NCI-H510A (cell line): ENCODE measurements at places on chromosomes 13 and 19.

DNA sequence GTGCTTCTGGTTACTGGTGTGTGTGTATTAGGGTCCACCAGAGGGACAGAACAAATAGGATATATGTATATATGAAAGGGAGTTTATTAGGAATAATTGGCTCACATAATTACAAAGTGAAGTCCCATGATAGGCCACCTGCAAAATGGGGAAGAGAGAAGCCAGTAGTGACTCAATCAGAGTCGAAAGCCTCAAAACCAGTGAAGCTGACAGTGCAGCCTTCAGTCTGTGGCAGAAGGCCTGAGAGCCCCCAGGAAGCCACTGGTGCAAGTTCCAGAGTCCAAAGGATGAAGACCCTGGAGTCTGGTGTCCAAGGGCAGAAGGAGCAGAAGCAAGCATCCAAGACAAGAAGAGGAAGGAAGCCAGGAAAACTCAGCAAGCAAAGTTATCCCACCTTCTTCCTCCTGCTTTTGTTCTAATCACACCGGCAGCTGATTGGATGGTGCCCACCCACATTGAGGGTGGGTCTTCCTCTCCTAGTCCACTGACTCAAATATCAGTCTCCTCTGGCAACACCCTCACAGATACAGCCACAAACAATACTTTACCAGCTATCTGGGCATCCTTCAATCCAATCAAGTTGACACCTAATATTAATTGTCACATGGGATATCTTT is 21.7 kb upstream of the SCEL start:
- no peak for DNase-seq

GRCh38 chr13:34294483-34295129 is 476.7 kb downstream of the RFC3 start:
- no peak for DNase-seq

- DNase-seq, result no peak
Observed at GRCh38 chr13:21684576-21684975, 13.7 kb downstream of the FGF9 start.

- DNase-seq, result no peak
Observed at GRCh38 chr13:30088312-30088855, 219.0 kb downstream of the KATNAL1 start.

DNA sequence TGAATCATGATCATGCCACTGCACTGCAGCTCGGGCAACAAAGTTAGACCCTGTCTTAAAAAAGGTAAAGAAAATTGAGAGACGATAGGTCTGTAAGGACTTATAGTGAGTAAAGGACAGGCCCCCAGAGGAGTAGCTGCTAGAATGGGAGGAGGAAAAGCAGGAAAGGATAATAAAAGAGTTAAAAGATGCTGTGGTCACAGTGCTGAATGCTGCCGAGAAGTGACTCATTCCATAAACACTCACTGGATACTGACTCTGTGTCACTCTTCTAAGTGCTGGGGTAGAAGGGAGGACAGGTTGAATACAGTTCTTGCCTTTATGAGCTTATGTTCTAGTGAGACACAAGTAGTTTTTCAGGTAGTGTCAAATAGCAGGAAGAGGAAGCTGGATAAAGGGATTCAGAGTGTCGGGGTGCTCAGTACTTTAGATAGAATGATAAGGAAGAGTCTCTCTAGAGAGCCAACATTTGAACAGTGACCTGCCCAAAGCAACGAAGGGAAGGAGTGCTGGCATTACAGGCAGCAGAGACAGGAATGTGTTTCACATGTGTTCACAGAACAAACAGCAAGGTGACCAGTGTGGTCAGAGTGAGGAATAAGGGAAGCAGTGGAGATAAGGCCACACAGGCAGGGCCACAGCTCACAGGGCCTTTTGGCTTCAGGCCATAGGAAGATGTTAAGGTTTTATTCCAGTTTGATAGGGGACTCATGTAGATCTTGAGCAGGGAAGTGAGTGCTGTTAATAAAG is 1240.5 kb downstream of the UQCRFS1 start:
- no peak for DNase-seq

GRCh38 chr13:78881054-78881453 is 222.1 kb upstream of the OBI1 start:
- DNase-seq, result no peak

- no peak for DNase-seq
Observed at GRCh38 chr13:44365008-44365407, 8.6 kb upstream of the SERP2 start.

DNA sequence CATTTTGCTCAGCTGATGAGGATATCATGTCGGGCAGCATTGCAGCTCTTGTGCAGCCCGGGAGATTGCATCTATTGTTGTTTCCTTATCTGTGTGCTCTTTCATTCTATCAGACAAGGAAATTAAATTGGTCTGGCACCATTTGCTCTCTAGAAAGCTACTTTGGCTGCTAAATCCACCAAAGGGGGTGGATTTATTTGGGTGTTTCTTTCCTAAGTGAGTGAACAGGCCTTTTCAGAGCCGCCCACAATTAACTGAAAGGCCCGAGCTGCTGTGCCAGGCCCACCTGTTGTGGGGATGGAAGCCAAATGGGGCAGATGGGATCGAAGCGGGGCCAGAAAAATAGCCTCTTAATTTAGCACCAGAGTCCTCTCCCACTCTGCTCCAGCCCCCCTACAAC is 99.4 kb downstream of the DNAJC15 start:
- DNase-seq, result no peak

DNA sequence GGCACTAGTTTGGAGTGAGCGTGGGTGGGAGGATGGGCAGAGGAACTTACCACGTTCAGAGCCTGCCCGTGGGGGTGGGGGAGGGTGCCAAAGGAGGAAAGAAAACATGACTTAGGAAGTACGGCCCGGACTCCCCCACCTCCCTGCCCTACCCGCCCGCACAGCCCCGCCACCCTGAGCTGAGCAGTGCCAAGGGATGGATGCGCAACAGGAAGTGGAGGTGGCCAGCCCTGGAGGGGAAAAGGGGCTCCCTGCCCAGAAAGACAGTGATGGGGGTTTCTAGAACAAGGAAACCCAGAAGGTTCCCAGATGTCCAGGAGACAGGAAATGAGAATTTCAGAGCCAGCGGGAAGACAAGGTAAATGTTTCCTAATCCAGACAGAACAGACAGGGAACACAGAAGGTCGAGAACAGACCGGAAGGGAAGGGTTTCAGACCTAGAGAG is 6.3 kb downstream of the TEAD2 start:
- no peak for DNase-seq

- no peak for DNase-seq
Observed at GRCh38 chr13:44651209-44651608, 75.1 kb upstream of the TSC22D1 start.

DNA sequence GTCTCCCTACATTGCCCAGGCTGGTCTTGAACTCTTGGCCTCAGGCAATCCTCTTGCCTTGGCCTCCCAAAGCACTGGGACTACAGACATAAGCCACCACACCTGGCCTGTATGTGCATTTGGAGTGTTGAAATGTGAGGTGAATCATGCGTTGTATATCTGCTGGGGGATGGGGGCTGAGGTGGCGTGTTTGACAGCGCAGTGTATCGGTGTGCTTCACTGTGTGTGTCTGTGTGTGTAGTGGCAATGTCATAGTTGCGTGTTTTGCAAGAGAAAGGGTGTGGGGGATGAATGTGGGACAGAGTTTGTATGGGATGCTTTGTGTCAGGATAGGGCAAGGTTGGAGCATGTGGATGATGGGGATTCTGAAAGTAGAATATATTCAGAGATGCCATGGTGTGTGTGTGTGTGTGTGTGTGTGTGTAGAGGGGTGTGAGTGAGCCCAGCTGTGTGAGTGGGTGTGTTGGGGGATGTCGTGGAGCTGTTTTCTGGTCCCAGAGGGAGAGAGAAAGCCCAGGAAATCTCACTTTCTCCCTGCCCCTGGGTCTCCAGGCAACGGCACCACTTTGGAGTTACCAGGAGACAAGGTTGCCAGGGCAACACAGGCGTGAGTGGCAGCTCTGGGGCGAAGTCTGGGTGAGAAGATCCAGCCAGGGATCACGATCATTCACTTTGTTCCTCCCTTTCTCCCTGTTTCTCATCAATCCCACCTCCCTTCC is 1.1 kb upstream of the SWSAP1 start:
- DNase-seq, result peak; percentile 76

DNA sequence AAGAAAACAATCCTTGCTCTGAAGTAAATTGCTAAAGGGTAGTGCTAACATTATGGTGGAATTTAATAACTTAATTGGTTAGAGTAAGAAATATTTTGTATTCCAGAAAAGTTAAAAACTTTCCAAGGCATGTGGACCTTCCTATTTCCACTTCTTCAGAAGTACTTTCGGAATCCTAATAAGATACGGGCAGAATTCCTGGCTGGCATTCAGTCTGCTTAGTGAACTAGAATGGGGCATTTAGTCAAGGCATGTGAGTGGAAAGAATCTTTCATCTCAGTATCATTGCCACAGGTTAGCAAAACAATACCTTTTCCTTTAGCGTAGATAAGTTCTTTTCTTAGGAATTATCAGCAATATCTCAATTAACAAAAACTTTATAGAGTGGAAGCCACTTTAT is 85.1 kb downstream of the TNFRSF19 start:
- DNase-seq, result no peak

DNA sequence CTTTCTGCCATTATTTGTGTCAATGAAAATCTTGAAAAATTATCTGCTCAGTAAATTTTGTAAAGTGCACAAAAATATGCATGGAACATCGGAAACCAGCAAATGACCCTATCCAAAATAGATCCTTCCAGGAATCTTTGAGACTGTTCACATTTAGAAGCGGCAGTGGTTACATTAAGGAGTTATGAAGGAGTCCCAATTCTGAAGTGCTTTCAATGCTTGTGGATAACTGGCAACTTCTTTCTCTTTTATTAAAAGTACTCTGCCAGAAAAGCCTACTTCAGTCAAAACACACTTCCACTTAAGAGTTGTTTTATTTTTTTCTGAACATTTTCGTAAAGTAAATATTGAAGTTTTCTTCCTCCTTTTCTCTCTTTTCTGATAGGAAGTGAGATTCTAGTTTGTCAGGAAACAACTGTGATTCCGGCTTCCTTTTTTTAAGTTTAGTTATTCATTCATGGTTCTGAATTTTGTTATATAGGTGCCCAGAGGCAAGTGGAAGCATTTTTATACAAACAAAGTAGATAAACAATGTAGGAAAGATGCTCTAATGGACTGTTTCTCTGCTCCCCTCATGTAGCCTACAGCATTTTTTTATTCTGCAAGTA is 83.5 kb downstream of the PCDH9 start:
- DNase-seq, result no peak

- no peak for DNase-seq
Observed at GRCh38 chr19:50861010-50861409, 6.3 kb downstream of the KLK3 start.

GRCh38 chr19:46555628-46556280 is 45.4 kb upstream of the CALM3 start:
- DNase-seq, result no peak

GRCh38 chr13:105634059-105634458 is 901.4 kb downstream of the EFNB2 start:
- DNase-seq, result no peak

DNA sequence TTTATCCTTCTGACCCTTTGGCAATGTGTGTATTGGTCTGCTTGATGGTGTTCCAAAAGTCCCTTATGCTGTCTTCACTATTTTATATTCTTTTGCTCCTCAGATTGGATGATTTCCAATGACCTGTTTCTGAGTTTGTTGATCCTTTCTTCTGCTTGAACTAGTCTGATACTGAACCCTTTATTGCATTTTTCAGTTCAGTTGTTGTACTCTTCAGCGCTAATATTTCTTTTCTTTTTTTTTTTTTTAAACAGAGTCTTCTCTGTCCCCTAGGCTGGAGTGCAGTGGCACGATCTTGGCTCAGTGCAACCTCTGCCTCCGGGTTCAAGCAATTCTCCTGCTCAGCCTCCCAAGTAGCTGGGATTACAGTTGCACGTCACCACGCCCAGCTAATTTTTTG is 12.6 kb upstream of the ZNF566 start:
- no peak for DNase-seq

DNA sequence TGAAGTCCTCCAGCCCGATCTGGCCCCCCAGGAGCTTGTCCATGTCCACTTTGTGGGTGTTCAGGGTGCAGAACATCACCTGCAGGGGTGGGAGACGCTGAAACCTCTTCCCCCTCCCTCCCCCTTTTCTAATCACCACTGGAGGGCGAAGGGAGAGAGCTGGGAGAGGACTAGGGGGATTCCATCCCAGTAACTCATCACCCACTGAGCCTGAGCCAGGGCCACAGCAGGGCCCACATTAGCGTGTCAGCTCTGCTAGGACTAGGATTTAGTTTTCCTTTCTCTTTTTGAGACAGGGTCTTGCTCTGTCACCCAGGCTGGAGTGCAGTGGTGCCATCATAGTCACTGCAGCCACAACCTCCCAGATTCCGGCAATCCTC is 5.5 kb upstream of the PTGER1 start:
- no peak for DNase-seq

DNA sequence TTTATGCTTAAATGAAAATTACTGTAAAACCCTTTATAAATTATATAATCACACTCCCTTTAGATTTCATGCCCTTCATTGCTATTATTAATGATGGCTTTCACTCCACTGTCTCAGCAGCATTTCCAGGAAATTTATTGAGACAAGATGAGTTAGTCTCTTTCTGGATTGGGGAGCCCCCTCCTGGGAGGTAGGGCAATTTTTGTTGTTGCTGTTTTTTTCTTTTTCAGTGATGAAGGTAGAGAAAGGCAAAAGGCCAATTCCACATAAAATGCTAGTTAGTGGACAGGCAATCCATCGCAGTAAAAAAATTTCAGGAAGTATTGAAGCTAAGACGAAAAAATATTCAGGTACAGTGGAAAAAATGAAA is 80.2 kb downstream of the TEX26 start:
- no peak for DNase-seq

DNA sequence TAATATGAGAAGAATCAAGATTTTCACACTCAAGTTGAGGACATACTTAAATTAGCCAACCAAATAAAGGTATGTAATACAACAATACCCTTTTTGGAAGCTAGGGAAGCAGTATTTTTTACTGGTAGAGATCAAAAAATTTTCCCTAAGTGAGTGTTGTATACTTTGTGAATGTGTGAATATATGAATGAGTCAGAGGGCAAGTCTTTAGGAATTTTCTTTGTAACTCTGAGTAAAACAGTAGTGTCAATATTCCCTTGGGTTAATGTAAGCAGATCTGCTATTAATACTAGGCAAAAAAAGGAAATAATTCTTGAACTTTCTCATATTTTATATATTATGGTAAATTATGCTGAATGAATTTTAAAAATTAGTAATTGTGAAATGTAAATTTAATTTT is 1161.8 kb upstream of the MIR17HG start:
- no peak for DNase-seq

GRCh38 chr19:52086481-52086880 is 9.1 kb downstream of the ZNF841 start:
- no peak for DNase-seq

DNA sequence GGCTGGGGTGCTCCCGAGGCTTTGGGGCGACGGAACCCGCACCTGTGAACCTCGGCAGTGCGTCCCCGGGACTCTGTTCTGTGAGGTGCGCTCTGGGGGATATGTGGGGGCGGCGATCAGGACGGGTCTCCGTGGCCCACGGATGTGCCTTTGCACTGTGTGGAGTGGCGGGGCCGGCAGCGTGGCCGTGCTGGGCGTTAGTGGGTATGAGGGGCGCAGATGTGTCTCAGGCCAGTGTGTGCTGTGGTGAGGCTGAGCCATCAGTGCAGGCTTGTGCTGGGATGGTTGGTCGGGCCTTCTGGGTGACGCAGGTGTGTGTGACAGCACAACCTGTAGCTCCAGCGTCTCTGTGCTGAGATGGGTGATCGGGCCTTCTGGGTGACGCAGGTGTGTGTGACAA is 16.9 kb downstream of the ZNF331 start:
- no peak for DNase-seq
